Smooth muscle cell of the coronary artery (primary cell): ENCODE measurements at places on chromosomes 12 and 14. TPM values are rescaled to one million over a fixed set of nuclear protein-coding genes. Genes with fewer than 3 reads are reported as not detected.

Gene CELA1
- total RNA-seq: not detected in 2 replicates

Gene P2RX7
- total RNA-seq: under 0.01 and 5.4 TPM in 2 replicates

Gene CPM
- total RNA-seq: 0.83 and 18.7 TPM in 2 replicates

Gene FAIM2
- total RNA-seq: 0.38 and 41.0 TPM in 2 replicates

Gene ACSM4
- not detected in 2 replicates for total RNA-seq

Gene NRIP2
- total RNA-seq: not detected in 2 replicates

Gene MYL2
- not detected in 2 replicates for total RNA-seq

Gene BEGAIN
- total RNA-seq: not detected in 2 replicates

Gene TAS2R19
- 4.1 and 4.3 TPM in 2 replicates for total RNA-seq

Gene CCDC196
- total RNA-seq: not detected in 2 replicates
